ENCODE measurements at places on chromosomes 3 and 15.

DNA sequence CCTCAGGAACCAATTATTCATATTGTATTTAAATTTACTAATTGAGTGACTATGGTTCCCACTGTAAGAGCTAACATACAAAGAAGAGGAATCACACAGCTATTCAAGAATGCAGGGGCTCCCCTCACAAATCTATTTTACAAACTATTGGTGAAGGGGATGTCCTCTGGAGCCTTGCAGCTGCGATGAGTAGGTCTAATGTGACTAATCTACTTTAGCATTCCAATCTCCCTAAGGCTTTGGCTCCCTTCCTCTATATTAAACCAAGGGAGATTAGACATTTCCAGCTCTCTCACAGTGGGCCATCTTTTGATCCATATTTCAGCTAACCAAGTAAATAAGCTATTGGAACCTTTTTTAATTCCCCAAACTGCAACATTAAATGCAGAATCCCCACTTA, 514.2 kb upstream of the BCHE start:
- DNase-seq, result no peak

GRCh38 chr3:65814845-65815578, 223.7 kb downstream of the MAGI1 start:
- DNase-seq, result no peak

DNA sequence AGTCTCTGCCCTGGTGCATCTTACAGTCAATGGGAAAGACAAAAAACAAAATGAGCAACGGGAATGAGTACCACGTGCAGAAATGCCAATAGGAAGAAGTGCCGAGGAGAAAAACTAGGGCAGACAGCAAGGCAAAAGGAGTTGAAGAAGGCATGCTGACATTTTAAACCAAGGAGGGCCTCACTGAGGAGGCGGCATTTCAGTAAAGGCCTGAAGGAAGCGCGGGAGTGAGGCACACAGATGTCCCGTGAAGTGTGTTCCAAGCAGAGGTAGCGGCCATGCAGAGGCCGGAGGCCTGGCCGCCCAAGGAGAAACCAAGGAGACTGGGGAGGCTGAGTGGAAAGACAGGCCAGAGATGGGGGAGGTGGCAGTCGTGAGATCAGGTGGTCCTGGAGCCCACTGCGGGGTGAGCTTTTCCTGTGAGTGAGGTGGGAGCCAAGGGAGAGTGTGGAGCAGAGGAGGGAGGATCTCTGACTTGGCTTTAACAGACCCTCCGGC, 34.8 kb downstream of the DNAJB8 start:
- DNase-seq, result no peak

GRCh38 chr3:40649346-40649745, 124.6 kb downstream of the ZNF621 start:
- no peak for DNase-seq

DNA sequence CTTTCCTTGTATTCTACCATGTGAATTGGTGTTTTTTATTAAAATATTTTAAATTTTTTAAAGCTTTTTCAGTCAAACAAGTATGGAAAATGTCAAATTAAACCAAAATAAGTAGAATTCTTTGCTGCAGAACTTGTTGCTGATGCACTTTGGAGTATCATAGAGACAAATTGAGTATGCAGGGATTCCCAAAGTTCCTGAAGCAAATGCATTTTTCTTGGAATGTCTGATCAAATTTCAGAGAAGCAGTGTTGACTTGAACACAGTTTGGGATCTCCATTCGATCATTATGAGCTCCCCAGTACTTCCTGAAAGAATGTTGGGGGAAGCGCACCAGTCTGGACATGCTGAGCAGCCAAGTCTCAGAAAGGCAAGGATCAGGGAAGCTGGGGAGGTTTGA, 517.8 kb upstream of the CFAP20DC start:
- DNase-seq, result no peak

- DNase-seq, result no peak
These were observed 195.2 kb upstream of the MCTP2 start for GRCh38 chr15:94036156-94036555.

- DNase-seq, result no peak
These were observed 26.9 kb upstream of the LINGO1 start for GRCh38 chr15:77659350-77660321.

GRCh38 chr3:94494992-94495391, 432.1 kb downstream of the NSUN3 start:
- no peak for DNase-seq

GRCh38 chr3:143538577-143538981, 309.7 kb downstream of the SLC9A9 start:
- no peak for DNase-seq

- DNase-seq, result no peak
These were observed 513.4 kb downstream of the ZNF385D start for GRCh38 chr3:21237638-21238037.

GRCh38 chr3:101829437-101829830, 19.9 kb upstream of the NFKBIZ start:
- no peak for DNase-seq

GRCh38 chr3:116835658-116836057, 126.1 kb downstream of the TUSC7 start:
- no peak for DNase-seq

GRCh38 chr15:60916032-60916678, 312.9 kb downstream of the RORA start:
- DNase-seq, result no peak

- no peak for DNase-seq
These were observed 262.3 kb upstream of the LYSMD4 start for GRCh38 chr15:99995543-99995942.

DNA sequence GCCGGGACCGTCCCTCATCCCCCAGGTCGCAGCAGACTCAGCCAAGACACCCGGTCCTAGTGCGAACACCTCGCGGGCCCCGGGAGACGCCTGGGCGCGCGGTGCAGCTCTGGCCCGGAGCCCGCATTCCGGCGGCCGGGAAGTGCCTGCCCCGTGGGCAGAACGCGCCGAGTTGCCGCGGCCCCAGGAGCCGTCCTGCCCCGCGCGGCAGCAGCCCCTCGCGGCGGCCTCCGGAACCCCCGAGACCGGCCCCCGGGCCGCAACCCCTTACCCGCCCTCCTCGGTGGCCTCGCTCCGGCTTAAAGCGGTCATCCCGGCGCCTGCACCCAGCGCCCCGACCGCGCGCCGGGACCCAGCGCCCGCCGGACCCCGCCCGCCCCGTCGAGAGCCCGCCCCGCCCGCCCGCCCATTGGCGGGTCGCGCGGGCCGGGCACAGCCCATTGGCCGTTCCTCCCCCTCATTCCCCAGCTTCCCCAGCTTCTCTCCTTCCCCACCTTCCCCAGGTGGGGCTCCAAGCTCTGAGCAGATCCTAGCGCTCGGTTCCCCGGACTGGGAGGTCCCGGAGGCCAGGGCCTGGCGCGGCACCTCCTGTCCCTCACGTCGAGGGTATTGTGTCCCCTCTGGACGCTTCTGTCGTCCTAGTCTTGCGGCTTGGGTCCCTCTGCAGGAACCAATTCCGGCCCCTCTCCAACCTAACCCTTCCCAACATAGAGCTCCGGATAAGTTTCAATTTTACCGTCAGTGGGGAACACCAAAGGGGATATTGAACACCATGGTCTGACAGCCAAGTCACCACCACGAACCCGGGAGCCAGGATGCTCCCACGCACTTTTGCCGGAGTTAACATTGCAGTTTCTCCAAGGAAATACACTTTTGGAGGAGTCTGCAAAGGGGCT, at the start of gene GRAMD2A:
TSS of gene GRAMD2A (minus strand) at position 328 of the 896 bp plus-strand sequence.
- DNase-seq, result peak; percentile 17

DNA sequence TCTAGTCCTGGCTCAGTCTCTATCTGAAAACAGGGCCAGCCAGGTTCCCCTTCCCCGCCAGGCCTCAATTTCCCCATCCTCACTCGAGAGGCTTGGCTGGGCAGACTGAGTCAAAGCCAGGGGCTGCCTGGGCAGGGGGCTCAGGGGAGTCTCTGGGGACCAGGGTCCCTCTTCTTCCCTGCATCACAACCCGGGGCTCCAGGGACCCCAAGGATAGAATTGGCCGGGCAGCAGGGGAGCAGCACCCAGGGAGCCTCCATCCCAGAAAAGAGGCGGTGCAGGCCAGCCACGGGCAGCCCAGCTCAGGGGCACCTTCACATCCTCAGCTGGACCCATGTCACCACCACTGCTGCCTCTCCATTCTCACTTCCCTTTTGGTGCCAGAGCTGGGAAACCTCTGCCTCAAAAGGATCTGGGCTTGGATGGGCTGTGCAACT, 13.3 kb upstream of the PLXND1 start:
- no peak for DNase-seq

DNA sequence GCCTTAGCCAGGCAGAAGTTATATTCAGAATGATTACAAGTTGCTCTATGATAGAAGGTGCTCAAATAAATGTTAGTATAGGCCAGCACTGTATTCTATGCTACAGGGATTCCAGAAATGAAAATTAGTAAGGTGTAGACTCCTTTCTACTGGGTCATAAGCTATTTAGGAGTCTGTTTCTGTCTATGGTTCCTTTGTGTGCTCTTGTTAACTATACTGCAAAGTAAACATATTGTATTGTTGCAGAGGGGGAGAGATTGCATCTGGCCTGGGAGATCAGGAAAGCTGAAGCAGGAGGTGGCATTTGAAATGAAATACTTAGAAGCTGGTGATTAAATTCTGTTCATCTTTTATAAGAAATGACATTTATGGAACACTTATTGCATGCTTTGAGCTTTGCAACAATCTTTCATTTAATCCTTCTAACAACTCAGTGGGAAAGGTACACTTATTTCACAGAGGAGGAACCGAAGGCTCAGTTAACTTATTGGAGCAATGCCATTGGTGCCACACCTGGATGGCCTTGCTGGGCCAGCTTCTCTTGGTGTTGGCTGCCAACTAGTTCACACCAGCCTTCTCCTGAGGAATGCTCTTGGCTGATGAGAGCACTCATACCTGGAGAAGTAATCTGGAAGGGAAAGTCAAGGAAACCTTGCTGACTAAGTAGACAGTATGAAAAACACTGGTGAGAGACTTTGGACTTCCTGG, 39.1 kb downstream of the ABHD5 start:
- DNase-seq, result no peak

- no peak for DNase-seq
These were observed 1.9 kb downstream of the RAP2B start for GRCh38 chr3:153163756-153164550.

DNA sequence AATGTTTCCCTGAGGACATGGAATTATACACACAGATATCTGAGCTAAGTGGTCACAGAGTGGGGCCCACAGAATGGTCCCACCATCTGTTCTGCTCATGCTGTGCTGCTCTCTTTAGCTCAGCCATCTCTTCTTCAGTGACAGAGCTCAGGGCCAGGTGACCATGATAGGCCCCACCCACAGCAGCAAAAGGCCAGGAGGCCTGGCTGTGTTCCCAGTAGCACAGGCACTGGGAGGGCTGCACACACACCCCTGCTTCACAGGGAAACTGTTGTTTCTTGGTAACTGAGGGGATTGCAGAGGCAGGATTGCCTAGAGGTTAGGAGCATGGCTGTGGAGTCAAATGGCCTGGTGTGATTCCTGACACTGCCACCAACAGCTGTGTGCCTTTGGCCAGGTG, 4.8 kb upstream of the FBXW12 start:
- no peak for DNase-seq

DNA sequence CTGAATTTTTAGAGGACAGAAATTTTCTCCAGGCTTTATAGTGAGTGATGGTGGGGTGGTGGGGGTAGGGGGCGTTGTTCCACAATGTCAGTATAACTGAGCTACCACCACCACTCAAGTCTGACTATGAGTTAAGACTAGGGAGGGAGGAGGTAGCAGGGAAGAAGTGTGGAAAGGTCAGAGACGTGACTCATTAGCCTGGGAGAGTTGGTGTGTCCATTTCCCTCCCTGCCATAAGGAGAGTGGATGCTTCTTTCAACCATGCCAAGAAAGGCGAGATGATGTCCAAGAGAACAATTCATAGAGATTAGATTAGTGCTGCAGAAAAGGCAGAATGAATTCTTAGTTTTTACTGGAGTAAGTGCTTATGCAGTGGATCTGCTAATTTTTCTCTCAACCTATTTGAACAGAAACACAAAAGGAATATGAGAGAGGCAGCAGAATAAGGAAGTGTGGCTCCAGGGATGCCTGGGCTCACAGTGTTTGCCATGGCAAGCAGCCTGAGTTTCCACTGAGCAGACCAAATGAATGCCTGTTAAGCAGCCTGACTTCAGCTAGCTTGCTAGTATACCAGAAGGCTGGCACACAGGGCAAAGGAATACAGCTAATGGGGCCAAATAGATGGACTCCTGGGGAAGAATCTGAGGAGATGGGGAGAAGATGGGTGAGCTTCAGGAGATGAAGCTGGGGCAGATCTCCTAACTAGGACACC, 708.9 kb downstream of the NTRK3 start:
- no peak for DNase-seq

GRCh38 chr3:194395778-194396538, 3.1 kb downstream of the GP5 start:
- peak; percentile 36 for DNase-seq
